ENCODE measurements at places on chromosomes 2 and 18. TPM values are rescaled to one million over a fixed set of nuclear protein-coding genes. Genes with fewer than 3 reads are reported as not detected.

CFC1 gene
- not detected for total RNA-seq

FIGN gene
- total RNA-seq = not detected

- no peaks in the 10 kb centered on the region for H3K27me3 ChIP-seq
- H3K4me1 ChIP-seq = peaks cover 27% of the 10 kb centered on the region
- peaks cover under 1% of the 10 kb centered on the region for H3K36me3 ChIP-seq
Observed at GRCh38 chr2:136107051-136108033, 10.6 kb downstream of the CXCR4 start.

SPR gene
- total RNA-seq = 1.9 TPM

- peaks cover 46% of the 10 kb centered on the region for H3K27me3 ChIP-seq
- peaks cover 6% of the 10 kb centered on the region for H3K4me1 ChIP-seq
- H3K4me3 ChIP-seq = no peak overlapping the region
- no peaks in the 10 kb centered on the region for H3K36me3 ChIP-seq
- no peak overlapping the region for H3K27ac ChIP-seq
Observed at GRCh38 chr2:148865512-148865911, 9.5 kb upstream of the KIF5C start.
